8988T (cell line): ENCODE measurements at places on chromosomes 12 and 14.

- no peak for DNase-seq
Measured at GRCh38 chr12:50440288-50440687, 39.6 kb downstream of the LARP4 start.

DNA sequence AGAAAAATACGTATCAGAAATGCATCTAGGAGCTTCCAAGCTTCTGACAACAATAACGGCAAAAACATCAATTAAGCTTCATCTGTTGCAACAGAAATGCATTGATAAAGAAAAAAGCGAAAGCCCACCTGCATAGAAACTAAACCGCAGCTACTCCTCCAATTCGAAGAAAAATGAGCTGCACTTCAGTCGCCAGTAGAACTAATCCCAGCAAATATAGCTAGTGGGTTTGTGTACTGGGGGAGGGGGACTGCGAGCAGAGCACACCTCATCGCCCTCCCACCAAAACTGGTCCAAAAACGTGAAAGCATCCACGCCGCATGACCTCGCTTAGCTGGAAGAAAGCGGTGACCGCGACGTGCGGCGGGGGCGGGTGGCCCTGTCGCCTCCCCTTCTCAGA lies 1.2 kb downstream of the SLC35F4 start:
- no peak for DNase-seq

GRCh38 chr12:67515679-67516340 lies 132.7 kb upstream of the DYRK2 start:
- no peak for DNase-seq

GRCh38 chr12:65868878-65869277 lies 44.6 kb downstream of the HMGA2 start:
- DNase-seq = no peak

DNA sequence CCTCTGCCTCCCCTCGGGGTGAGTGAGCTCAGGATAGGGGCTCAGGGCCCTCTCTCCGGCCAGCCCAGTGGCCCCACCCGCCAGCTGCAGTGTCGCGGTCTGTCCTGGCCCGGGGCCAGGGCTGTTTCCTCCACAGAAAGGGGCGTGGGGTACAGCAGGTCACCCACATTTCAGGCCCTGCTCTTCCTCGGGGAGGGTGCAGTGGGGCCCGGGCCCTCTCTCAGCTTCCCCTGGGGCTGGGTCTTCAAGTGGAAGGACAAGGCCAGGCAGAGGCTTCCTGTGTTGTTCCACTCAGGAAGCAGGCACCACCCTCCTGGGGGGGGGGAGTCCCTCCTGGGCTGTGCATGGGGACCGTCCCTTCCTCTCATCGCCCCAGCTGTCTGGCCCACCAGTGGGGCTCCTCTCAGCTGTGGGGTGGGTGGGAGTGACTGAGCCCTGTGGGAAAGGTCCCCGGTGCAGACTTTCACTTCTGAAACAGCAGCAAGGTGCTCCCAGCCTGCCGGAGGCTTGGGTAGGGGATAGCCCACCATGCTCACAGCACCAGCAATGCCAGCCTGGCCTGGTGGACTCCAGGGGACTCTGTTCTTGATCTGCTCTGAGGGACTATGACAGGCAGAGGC lies 3.7 kb downstream of the GPR132 start:
- DNase-seq = no peak

DNA sequence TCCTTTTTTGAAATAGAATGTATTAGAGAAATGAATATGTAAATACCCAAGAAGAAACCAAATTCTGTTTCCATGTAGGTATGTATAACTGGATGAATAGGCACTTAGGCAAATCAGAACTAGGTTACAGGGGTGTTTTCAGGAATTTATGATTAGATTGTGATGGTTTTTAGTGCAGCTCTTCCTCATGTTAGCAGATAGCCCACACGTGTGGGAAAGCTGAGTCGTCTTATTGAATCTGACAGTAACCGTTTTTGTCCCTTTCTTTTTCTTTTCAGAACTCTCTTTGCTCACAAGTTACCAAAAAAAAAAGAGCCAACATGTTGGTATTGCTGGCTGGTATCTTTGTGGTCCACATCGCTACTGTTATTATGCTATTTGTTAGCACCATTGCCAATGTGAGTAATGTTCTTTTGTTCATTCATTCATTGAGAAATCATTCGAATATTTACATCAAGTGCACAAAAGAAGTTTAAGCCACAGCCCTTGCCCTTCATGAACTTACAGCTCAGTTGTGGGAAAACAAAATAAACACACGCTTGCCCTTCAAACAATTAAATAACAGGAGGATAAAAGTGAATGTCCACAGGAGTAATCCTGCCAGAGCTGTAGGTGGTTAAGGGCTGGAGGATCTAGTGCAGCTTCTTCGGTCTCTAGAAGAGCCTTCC lies 14.8 kb downstream of the EMP1 start:
- no peak for DNase-seq

- no peak for DNase-seq
Measured at GRCh38 chr12:91990525-91990924, 155.1 kb downstream of the BTG1 start.

DNA sequence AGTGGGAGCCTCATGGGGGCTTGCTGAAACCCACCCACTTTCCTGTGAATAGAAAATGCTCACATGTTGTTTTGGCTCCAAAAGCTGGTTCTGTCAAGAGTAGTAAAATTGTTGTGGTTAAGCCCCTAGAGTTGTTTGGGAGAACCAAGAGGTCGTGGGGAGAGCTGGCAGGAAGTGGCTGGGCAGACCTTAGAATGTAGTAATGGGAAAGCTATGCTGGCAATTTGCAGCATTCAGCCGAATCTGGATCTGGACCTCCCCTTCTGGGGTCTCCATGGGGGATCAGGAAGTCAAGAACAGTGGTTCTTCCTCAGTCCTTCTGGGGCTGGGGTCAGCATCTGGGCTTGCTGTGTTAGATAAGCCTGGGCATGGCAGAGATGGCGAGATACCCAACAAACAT lies 150.6 kb upstream of the TBX3 start:
- DNase-seq = no peak

DNA sequence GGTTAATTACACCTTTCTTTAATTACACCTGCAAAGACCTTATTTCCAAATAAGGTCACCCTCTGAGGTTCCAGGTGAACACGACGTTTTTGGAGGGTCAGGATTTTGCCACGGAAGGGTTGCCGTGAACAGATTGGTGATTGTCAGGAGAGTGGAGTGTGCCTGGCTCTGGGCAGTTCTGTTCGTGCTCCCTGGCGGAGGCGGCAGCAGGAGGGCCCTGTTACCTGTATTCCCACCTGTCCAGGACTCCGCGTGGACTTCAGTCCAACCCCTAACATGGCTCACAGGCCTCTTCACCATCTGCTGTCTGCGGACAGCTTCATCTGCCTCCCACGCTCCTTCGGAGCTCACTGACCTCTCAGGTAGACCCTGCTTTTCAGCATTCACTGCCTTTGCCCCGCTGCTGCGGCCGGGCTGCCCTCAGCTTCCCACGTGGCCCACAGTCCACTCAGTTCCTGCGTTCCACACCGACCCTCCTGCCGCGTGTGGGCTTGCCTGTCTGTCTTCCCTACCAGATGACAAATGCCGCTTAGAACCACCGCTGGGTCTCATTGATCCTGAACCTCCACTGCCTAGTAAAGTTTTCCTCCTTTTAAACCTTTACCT lies 187.5 kb upstream of the DIO3 start:
- DNase-seq = no peak

DNA sequence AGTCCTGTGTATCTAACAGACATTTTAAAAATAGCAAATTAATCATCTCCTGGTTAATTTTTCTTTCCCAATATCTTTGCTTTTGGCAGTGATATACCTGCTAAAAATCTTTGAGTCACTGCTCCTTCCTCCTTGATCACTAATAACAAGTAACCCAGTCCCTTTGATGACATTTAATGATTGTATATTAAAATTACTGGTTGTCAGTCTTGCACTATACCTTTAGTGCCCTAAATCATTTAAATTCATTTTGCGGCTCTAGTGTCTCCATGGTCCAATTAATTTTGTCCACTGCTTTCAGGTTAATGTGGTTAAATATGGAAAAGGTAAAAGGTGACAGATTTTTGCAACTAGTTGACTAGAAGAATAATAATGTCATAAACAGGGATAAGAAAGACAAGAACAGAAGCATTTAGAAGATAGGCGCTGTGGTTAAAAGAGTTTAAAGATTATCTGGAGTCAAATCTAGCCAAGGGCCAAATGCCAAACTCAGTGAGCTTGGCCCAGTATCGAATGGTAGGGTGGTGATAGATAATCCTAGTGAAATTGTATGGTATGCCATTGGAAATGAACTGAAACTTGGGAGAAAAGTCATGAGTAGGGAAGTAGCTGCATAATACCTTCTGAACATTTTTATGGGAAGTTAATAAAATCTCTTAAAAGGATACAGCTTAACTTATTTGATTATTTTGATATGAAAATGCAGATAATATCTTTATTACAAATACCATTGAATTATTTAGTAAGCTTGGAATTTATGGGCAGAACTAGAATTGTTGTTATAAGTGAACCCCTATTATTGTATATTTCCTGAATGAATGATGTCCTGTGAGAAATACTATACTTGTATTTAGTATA lies 115.0 kb downstream of the PCNX1 start:
- DNase-seq = no peak

GRCh38 chr12:117695956-117696355 lies 272.8 kb downstream of the KSR2 start:
- DNase-seq = no peak

GRCh38 chr14:20986811-20987210 lies 3.0 kb upstream of the METTL17 start:
- peak; percentile 53 for DNase-seq

DNA sequence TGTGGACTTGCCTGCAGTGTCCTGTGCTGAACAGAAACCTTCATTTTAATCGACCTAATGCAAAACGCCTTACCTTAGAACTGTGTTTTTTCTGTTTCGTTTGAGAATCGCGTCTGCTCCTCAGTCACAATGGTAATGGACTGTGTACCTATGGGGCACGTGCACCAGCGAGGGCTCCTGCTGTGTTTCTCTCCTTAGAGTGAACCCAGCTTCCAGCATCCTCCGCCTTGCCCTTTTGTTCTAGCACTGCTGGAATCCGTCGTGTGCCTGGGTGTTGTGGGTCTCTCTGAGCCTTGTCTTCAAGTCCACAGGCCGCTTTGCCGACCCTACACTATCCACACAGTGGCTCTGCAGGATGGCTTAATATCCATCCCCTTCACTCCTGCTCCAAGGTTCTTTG lies 3.6 kb downstream of the AMN start:
- no peak for DNase-seq

DNA sequence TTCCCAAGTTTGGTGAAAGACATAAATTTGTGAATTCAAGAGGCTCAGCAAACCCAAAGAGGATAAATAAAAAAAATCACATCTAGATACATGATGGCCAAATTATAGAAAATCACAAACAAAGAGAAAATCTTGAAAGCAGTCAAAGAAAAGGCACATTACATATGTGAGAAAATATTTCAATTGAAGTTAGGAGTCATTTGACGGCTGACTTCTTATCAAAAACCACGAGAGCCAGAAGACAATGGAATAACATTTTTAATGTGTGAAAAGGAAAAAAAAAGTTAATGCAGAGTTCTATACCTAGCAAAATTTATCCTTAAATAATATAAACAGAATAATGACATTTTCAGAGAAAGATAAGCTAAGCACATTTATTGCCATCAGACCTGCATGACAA lies 307.0 kb downstream of the C12orf75 start:
- DNase-seq = no peak

DNA sequence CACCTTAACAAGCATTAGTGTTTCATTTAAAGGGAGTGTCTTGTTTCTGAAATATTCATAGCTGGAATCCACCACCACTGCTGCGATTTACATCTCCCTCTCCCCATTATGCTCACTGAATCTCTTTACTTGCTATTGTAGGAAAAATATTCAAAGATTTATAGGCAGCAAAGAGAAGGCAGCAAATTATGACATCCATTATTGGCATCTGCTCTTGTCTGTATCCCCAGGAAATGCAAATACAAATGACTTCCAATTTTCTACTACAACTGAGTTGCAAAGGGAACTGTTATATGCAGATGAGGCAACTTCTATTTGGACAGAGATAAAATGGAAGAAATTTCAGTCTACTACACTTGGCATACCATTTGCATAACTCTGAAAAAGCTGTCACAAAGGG lies 88.4 kb upstream of the PRKD1 start:
- no peak for DNase-seq

GRCh38 chr14:26820572-26820971 lies 222.7 kb upstream of the NOVA1 start:
- no peak for DNase-seq

GRCh38 chr12:31890295-31891285 lies 68.6 kb upstream of the RESF1 start:
- no peak for DNase-seq

DNA sequence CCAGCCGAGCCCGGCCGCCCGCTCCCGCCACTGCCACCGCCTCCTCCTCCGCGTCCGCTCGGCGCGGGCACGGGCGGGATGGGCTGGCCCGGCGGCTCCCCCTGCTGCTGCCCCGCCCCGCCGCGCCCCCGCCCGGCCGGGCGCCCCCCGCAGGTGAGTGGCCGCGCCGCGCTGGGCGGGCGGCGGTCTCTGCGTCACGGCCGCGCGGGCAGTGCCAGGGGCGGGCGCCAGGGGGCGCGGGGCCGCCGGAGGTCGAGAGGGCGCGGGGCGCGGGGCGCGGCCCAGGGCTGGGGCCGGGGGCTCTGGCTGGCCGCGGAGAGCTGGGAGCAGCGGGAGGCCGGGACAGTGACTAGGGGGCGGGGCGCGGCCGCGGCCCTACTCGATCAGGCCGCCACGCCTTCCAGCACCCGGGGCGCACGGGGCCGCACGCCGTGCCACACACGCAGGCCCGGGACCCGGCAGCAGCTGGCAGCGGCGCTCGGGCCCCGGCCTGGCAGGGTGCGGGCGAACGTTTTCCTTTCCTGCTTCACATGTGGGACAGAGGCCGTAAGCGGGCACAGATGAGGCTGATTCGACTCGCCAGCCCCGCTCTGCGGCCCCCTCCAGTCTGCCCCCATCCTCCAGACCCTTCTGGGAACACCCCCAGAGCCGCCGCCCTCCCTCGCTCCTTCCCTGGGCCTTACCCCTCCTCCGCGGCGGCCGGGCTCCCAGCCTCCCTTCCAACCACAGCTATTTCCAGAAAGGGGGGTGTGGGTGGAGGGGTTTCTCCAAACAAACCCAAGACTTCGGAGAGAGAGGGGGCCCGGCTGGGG lies 2.4 kb upstream of the TNS2 start:
- peak; percentile 91 for DNase-seq

GRCh38 chr12:15045451-15045850 lies 72.6 kb downstream of the PDE6H start:
- no peak for DNase-seq

GRCh38 chr14:75720116-75720515 lies 59.1 kb downstream of the TTLL5 start:
- DNase-seq = no peak

GRCh38 chr14:105448706-105449111 lies 25.9 kb upstream of the CRIP2 start:
- peak; percentile 97 for DNase-seq

DNA sequence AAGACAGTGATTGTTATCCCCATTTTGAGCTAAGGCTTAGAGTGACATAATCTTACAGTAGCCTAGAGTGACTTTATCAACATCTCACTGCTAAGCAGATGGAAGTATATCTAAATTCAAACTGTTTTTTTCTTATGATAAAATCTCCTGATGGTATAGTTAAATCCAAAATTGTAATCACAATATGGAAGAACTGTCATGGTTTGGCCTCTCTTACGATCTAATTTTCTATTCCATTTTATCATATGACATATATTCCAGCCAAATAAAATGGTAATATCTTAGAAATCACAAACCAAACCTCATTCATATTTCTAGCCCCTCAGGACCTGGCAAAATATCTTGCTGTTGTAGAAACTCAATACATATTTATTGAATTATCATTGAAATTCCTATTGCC lies 864.7 kb downstream of the SLC6A15 start:
- no peak for DNase-seq

GRCh38 chr14:74685921-74686678 lies 26.8 kb downstream of the AREL1 start:
- no peak for DNase-seq
